Activated CD8-positive, alpha-beta T cell treated with anti-CD3 and anti-CD28 coated beads for 36 hours (primary cell): ENCODE measurements at places on chromosomes 6 and 20. TPM values are rescaled to one million over a fixed set of nuclear protein-coding genes. Genes with fewer than 3 reads are reported as not detected.
A peak's percentile ranks its signal among the peaks of the same experiment; 100 is the strongest.

GRCh38 chr6:71444222-71444621, 155.6 kb downstream of the OGFRL1 start:
- no peak for DNase-seq

DNA sequence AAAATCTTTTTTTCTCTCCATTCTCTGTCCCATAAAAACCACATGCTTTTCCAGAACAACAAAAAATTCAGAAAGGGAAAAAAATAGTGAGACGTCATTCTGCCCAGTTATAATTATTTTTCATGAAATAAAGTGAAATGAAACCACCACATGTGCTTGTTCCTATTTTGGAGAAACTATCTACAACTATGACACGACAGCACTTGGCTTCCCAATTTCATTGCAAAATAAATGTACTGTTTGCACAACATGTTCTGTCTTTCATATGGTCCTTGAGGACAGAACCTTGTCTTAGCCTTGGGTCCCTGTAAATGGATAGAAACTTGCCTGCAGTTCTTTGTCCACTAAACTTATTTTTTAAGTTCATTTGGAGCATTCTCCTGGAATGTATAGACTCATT, 5.6 kb upstream of the MAN1A1 start:
- DNase-seq = no peak

The ROMO1 gene
- 148 TPM for total RNA-seq

DNA sequence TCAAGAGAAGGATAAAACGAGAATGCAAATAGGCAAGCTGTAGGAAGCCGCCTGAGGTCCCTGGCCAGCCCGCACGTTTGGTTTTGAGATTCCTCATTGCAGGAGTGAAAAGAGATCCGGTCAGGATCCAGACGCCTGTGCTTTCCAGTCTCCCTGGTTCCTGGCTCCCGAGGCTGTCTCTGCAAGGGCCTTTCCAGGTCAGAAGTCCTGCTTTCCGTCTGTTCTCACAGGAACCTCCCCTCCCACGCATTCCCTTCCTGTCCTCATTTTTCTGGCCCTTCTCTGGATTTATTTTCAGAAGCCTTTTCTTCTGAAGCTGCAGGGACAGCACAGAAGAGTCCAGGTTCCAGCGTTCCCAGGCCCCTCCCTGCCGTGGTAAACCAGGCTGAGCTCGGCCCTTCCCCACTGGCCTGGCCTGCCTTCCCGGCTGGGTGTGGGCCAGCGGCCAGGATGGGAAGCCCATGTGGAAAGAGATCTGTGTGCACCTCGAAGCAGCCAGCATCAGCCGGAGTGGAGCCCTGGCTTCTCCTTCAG, 54.0 kb downstream of the TMEM242 start:
- DNase-seq = no peak

The SEL1L2 gene
- not detected for total RNA-seq

GRCh38 chr6:3746119-3746691, 5.3 kb downstream of the PXDC1 start:
- DNase-seq = no peak

The HLA-DQA1 gene
- total RNA-seq = 3.4 TPM

DNA sequence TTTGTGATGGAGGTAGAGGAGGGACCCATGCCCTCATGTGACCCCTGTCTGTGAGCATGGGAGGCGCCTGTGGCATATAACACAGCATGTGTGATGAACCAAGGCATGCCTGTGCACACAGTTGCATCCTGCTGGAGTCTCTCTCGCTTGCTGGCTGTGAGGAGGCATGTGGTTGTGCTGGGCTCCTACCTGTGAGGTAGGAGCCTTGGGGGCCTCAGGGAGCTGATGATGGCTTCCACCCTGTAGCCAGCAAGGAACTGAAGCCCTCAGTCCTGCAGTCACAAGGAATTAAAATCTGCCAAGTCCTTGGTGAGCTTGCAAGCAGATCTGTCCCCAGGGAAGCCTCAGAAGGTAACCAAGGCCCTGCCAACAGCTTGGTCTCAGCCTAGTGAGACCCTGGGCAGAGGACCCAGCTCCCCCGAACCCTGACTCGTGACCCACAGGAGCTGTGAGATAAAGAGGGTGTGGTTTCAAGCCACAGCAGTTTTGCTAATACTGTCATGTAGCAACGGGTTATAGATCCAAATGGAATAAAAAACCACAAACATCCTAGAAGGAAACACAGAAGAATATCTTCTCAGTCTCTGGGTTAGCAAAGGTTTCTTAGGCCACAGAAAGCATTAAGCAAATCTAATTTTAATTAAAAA, 145.7 kb downstream of the WDR27 start:
- DNase-seq = peak; percentile 10

The C6orf141 gene
- 0.43 TPM for total RNA-seq

- no peak for DNase-seq
Measured at GRCh38 chr6:7285416-7285815, 27.6 kb downstream of the SSR1 start.

The C20orf141 gene
- total RNA-seq = not detected

The DAAM2 gene
- not detected for total RNA-seq

The SLC22A3 gene
- not detected for total RNA-seq

DNA sequence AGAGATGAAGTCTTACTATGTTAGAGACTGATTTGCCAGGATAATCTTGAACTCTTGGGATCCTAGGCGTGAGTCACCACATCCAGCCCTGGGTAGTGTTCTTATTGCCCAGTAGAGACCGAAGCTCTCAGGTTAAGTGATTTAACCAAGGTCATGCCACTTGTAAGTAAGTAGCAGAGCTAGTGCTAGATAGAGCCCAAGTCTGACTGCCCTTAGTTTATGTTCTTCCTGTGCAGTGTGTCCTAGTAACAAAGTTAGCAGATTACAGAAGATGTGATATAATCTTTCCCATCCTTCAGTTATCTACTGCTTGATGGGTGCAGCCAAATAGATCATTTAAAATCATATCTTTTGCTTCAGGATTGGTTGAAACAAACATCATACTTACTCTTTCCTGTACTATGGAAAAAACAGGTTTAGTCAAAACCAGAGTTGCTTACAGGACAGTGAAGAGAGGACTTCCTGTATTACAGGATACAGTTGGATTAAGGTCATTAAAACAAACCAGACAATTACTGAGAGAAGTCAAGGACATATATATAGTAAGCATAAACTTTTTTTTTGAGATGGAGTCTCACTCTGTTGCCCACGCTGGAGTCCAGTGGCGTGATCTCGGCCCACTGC, 9.5 kb upstream of the PABPC1L start:
- DNase-seq = no peak

The FLRT3 gene
- total RNA-seq = not detected
